ENCODE measurements at places on chromosomes 2 and 18.

DNA sequence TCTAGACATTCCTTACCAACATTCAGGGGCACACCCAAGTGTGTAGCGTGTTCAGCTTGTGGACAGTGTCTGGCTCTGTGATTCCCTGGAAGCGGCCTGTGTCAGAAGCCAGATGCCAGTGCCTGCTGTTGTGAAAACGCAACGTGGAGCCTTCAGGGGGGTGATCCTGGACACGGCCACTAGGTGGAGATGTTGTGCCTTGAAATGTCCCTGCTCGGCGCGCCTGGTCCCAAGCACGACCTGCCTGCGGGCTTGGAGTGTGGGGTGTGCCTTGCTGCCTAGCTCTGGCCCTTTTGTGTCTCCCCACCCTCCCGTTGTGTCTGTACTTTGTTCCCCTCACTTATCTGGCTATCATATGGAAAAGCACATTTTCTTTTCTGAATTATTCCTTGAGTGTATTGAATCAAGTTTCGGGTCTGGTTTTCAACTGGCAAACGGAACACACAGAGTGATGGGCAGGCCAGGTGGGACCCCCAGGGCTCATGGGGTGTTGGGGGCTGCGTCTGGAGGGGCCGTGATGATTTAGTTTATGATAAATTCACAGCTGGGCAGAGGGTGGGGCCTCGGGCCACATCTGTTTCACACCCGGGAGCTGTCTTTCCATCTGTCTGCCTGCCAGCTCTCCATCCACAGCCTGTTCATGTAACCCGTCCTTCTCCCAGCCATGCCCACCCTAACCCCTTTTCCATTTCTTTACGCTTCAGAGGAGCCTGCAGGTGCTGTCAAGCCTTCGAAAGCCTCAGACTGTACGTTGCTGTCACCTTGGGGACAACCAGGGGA, 95.5 kb downstream of the DYSF start:
- peak; percentile 59 for DNase-seq

DNA sequence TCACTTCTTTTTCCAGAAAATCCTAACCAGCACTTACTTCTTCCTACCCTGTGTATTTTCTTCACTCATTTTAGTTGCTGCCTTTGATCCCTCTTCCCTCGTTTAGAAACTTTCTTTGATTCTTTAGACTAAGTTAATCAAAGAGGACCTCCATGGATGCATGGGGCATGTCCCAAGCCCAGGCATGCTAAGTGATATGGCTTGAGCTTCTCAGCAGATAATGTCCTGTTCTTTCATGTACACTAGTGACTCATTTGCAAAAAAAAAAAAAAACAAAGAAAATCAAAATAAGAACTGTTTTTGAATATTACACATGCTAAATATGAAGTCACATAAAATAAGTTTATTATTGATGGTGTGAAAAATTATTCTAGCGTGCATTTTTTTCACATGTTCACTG, 800.9 kb downstream of the SATB2 start:
- DNase-seq = no peak

GRCh38 chr2:65746931-65747675, 314.7 kb upstream of the SPRED2 start:
- DNase-seq = peak; percentile 79

- no peak for DNase-seq
These were observed 92.5 kb downstream of the EPB41L5 start for GRCh38 chr2:120105360-120105759.

- no peak for DNase-seq
These were observed 60.7 kb downstream of the WDR7 start for GRCh38 chr18:56711708-56712445.

GRCh38 chr2:171630812-171631626, 56.2 kb upstream of the DYNC1I2 start:
- no peak for DNase-seq

- DNase-seq = no peak
These were observed 3.9 kb downstream of the DUSP28 start for GRCh38 chr2:240563951-240564560.

DNA sequence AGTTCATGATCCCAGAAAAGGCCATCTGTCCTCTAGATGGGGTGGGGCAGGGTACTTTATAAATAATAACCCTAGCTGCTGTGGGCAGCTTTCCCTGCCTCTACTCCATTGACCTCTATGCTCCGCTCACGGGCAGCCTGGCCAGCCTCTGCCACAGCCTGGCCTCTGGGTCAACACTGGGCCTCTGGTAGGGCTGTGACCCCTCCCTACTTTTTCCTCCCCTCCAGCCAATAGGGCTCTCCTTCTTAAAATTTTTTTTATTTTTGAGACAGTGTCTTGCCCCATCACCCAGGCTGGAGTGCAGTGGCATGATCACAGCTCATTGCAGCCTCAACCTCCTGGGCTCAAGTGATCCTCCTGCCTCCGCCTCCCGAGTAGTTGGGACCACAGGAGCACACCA, 4.1 kb upstream of the GAREM2 start:
- DNase-seq = no peak

- DNase-seq = no peak
These were observed 378.3 kb downstream of the MTX2 start for GRCh38 chr2:176647325-176648165.

DNA sequence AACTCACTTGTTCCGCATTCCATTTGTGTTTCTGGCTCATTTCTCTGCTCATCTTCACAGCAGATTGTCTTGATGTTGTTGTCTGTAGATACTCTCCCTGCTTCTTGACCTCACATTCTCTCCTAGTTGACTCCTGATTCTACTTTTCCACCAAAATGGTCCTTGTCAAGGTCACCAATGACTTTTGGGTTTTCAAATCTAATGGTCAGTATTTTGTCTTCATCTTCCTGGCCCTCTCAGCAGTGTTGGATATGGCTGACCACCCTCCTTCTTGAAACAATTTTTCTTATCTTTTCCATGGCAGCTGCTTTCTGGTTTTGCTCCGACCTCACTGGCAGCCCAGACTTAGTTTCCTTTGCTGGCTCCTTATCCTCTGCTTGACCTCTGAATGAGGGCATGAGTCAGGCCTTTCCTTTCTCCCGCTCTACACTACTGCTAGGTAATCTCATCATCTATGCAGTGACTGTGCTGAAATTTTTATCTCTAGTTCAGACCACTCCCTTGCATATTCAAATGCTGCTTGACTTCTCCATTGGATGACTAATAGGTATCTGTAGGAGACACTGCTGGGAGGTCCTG, 386.6 kb upstream of the SPRED2 start:
- DNase-seq = no peak

DNA sequence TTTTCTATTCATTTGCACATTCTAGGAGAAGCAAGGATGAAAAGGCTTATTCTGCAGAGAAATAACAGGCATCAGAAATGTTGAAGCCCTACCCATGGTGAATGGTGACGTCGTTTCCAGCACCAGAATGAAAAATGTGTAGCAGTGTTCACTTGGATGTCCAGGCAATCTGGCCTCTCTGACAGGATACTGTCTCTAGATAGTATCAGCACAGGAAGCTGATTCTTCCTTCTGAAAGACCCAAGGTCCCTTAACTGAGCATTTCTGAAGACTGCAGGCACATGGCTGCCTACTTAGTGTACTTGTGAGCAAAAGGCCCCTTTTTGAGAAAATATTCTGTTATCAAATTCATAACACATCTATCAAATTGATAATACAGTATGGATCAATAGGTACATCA, 234.1 kb downstream of the XIRP2 start:
- no peak for DNase-seq

- no peak for DNase-seq
These were observed 98.8 kb downstream of the RHBDD1 start for GRCh38 chr2:226934546-226935201.

DNA sequence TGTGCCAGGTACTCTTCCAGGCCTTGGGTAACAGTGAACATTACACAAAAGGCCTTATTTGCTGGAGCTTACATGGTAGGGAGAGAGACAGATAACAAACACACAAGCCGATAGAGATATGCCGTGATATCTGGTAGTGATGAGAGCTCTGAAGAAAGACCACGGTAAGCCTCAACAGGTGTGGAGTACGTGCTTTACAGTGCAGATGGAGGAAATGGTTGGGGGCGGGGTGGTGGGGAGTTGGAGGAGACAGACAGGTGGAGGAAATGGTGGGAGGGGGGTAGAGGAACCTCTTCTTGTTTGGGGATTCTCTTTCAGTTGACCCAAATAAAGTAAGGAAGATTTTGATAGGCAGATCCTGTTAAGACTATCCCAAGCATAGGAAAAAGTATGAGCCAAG, 141.1 kb upstream of the ALPP start:
- DNase-seq = no peak

GRCh38 chr18:79455261-79455660, 59.5 kb downstream of the NFATC1 start:
- no peak for DNase-seq

GRCh38 chr18:52826994-52827393, 487.0 kb downstream of the DCC start:
- no peak for DNase-seq

DNA sequence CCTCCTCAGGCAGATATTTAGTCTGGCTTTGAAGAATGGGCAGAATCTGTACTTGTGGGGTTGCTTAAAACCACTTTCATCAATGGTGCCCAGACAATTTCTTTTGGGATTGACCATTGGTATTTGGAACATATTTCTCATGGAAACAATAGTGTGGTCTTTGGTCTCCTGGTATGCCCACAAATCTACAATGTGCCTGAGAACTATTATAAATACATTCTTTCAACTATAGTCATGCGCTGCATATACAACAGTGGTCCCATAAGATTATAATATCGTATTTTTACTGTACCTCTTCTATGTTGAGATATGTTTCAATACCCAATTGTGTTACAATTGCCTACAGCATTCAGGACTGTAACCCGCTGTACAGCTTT, 34.8 kb upstream of the PPP4R1 start:
- DNase-seq = no peak

DNA sequence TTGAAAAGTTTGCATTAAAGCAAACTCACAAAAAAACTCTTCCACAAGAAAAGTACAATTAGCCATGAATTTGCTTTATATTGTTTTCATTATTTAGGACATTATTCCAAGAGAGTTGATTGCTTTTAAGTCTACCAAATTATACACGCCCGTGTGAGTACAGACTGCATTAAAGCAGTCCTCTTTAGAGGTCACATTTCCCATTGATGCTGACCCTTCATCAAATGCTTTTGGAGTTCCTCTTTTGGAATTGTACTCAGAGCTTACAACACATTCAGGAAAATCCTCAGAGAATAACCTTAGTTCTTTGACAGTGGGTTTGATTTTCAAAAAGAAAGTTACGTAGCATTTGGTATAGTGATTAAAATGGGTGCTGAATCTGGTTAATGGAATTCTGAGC, 256.1 kb downstream of the CDH2 start:
- no peak for DNase-seq

DNA sequence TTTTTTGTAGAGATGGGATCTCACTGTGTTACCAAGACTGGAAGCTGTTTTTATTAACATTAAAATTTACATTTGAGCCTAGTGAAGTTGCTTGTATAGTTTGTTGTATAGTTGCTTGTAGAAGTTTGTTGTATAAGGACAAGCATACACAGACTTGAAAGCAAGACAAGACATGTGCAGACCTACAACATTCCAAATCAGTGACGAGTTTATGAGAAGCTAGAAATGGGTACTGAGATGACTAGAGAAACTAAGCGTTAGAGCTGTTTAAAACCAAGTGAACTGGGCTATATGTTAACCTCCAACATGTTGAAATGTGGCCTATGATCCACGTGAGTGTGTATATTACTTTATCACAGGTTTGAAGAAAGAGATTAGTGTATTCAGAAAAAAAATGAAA, 39.1 kb downstream of the ABCB11 start:
- no peak for DNase-seq

- no peak for DNase-seq
These were observed 5.0 kb downstream of the ARL4C start for GRCh38 chr2:234491897-234492296.

GRCh38 chr2:10325278-10326145, 22.8 kb downstream of the HPCAL1 start:
- no peak for DNase-seq

- DNase-seq = no peak
These were observed 168.0 kb downstream of the ASXL3 start for GRCh38 chr18:33745871-33746545.

GRCh38 chr2:101679037-101679726, 18.3 kb upstream of the MAP4K4 start:
- peak; percentile 87 for DNase-seq

GRCh38 chr2:199603721-199604291, 146.1 kb upstream of the SATB2 start:
- DNase-seq = no peak

- peak; percentile 56 for DNase-seq
These were observed 59.8 kb upstream of the SLC38A11 start for GRCh38 chr2:165015052-165015642.

DNA sequence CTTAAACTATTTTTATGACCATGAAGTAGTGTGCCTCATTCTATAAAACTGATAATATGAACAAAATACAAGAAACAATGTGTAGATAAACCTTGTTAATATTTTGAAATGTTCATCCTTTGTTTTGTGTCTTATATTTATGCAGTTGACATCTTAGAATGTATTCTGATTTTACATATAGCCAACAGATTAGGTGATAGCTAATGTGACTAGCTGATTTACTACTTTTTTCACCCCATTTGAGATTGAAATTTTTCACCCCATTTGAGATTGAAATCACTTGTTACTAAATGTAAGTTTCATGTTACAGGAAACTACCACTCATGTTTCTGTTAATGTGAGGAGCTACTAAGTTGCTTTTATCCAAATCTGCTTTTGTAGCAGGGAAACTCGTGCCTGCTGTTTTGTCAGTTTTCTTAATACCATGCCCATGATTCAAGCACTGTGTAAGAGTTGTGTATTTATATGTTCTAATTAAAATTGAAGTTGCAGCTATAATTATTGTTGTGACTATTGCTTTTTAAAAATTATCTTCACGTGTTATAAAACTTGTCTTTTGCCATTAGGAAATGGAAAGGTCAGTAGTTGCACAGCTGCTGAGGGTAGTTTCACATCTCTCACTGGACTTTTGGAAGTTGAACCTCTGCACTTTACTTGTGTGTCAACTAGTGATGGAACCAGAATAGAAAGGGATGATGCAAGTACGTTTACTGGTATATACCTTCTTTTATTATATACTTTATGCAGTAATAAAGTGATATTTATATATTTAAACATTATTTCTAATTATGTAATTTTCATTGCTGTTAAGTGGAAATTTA, 96.6 kb downstream of the BIRC6 start:
- DNase-seq = no peak

GRCh38 chr18:36850527-36851201, 21.7 kb downstream of the KIAA1328 start:
- DNase-seq = peak; percentile 73

GRCh38 chr2:219469186-219469724, 29.4 kb upstream of the GMPPA start:
- DNase-seq = peak; percentile 80

- no peak for DNase-seq
These were observed 55.1 kb downstream of the MREG start for GRCh38 chr2:215958257-215958656.

- no peak for DNase-seq
These were observed 224.0 kb upstream of the ID2 start for GRCh38 chr2:8457699-8458502.

All from MG63 (cell line).